Stimulated activated CD4-positive, alpha-beta T cell treated with anti-CD3 and anti-CD28 coated beads, Interleukin-12 subunit alpha, Interleukin-12 subunit beta, amount 100 ng/mL, for 4 hours (primary cell): ENCODE measurements at places on chromosomes 5 and 9.

DNA sequence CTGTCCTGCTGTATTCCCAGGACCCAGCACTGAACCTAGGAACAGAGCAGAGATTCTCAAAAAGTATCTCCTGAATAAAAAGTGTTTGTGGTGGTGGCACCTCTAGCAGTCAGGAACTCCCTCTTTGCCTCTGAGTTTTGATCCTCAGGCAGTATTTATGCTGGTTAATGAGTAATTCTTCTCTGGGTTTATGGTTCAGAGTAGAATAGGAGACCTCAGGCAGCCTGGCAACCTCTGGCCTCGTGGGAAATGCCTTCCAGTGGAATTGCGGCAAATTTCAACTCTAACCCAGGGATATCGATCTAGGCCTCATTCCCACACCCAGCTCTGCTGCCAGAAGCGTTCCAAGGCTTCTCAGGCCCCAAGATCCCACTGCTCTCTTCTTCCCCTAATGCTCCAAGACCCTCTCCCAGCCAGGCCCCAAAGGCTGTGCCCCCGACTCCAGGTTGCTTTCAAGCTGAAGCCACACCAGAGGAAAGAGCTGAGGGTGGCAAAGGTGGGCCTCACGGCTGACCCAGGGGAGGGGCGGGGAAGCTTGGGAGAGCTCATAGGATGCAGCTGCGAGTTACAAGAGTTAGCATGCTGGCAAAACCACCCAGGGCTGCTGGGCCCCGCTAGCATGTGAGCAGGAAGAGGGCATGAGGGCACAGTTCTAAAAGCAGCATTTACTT, 10.9 kb upstream of the HDHD3 start:
- no peak for DNase-seq

DNA sequence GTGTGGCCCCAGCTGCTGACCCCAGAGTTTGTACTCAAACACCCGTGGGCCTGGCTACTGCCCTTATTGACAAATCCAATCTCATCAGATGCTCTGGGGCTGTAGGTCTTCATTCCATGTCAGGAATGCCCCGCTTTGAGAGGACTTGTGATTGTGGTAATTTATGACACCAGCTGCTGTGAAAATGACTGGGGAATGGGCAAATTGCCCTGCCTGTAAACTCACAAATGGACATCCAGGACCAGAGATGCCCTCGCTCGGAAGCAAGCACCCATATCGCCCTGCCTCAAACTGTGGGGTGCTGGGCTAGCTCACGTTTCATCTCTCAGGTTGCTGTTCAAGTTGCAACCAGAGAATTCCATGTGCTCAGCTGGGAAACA, 225.9 kb upstream of the MAP3K1 start:
- DNase-seq = no peak

- DNase-seq = no peak
Measured at GRCh38 chr5:86442036-86442745, 175.6 kb upstream of the COX7C start.

DNA sequence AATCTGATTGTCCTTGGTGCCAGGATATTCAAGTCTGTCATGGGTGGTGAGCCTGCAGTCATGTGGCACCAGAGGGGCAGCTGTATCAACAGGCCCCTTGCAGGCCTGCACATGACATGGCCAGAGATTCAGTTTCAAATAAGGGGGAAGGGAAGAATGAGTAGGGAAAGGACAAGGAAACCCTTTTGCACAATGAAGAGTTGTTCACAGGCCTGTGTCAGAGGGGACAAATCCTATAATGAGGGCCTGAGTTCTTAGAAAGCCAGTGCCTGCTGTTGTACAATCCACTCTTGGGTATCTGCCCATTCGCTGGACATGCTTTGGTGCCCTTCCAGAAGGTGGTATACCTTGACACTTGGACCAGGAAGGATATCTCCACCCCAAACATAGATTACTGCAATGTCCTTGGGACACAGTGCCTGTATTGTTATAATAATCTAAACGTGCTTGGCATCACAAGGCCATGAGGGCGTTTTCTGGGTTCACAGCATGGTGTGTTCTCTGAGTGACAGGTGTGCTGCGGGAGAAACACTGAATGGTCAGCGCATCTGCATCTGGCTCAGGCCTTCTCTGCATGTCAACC, 1.9 kb upstream of the TMEM171 start:
- DNase-seq = no peak

- no peak for DNase-seq
Measured at GRCh38 chr9:73294336-73294735, 142.7 kb downstream of the ANXA1 start.

- no peak for DNase-seq
Measured at GRCh38 chr5:127702926-127703561, at the start of gene CCDC192. Gene CCDC192, plus strand, starts transcription at chr5:127703391. Its CDS starts 55 bp downstream, at chr5:127703446.

DNA sequence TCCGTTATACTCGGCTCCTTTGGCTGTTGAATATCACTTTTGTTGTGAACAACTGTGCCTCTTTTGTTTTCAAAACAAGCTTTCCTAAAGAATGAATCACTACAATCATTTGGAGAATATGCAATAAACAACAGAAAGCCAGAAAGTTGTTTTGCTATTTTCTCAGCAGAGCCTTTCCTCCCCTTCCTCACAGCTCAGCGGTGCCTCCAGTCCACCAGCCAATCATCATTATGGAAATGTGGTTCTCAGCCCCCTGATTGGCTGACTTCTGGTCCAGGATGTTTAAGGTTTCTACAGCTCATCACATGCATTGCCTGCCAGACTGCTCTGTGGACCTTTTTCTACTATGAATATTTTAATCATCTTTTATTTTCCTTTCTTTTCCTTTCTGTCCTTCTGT, 9.1 kb upstream of the ZNF608 start:
- no peak for DNase-seq

DNA sequence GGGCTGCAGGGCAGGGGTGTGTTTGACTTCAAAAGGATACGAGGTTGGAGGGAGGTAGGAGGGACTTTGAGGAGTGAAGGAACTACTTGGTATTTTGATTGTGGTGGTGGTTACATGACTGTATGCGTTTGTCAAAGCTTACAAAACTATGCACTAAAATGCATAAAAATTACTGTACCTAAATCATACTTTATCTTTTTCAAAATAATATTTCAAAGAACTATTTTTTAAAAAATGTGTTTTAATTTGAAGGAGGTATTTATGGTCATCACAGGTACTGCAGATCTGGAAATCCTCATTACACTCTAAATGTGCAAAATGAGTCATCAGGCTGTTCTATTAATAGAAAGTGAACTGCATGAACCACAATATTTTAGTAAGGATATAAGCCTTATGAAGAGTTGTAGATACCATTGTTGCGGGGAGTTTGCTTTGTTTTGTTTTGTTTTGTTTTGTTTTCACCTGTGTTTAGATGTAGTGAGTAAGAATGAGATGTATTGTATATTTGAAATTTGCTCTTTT, 116.9 kb downstream of the ARRDC3 start:
- no peak for DNase-seq

- DNase-seq = no peak
Measured at GRCh38 chr5:76099286-76099702, 16.1 kb downstream of the SV2C start.

DNA sequence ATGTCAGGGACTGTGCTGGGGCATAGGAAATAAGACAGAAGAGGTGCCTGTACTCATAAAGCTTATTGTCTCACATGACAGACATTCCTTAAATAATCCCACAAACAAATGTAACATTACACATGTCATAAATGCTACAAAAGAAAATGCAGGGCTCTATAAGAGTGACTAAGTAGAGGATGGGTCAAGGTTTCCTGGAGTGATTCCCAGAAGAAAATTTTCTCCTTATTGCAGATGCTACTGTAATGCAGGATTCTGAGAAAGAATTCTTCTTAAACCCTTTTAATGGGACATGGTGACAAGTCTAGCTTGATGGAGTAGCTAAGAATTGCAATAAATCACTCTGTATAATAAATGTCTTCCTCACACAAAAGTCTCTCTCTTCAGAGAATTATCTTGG, 55.7 kb downstream of the SH3TC2 start:
- no peak for DNase-seq

GRCh38 chr9:126703002-126703865, 89.5 kb downstream of the LMX1B start:
- no peak for DNase-seq

- no peak for DNase-seq
Measured at GRCh38 chr5:56610093-56610698, 205.2 kb upstream of the MAP3K1 start.

GRCh38 chr9:289121-289520, 74.5 kb downstream of the DOCK8 start:
- no peak for DNase-seq

GRCh38 chr5:96572864-96573512, 89.2 kb upstream of the CAST start:
- no peak for DNase-seq

- DNase-seq = no peak
Measured at GRCh38 chr5:77772729-77773128, 3.4 kb downstream of the TBCA start.

GRCh38 chr9:114300153-114300845, 22.6 kb upstream of the ORM1 start:
- no peak for DNase-seq

DNA sequence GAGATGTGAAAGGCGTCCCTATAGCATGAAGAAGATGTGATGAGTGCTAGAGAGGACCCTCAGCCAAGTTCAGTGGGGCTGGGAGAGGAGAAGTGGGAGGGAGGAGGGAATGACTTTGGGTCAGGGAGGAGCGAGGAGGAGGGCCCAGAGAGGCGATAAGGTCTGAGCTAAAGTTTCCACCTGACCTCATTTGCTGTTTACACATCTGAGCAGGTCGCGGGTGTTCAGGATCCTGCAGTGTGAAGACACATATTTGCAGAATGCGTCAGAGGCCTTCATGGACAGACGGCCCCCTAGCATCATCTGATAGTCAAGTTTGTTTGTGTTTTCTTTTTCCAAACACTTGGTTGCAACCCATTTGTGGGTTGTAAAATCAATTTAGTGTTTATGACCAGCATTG, 18.9 kb upstream of the IGFBPL1 start:
- DNase-seq = no peak

DNA sequence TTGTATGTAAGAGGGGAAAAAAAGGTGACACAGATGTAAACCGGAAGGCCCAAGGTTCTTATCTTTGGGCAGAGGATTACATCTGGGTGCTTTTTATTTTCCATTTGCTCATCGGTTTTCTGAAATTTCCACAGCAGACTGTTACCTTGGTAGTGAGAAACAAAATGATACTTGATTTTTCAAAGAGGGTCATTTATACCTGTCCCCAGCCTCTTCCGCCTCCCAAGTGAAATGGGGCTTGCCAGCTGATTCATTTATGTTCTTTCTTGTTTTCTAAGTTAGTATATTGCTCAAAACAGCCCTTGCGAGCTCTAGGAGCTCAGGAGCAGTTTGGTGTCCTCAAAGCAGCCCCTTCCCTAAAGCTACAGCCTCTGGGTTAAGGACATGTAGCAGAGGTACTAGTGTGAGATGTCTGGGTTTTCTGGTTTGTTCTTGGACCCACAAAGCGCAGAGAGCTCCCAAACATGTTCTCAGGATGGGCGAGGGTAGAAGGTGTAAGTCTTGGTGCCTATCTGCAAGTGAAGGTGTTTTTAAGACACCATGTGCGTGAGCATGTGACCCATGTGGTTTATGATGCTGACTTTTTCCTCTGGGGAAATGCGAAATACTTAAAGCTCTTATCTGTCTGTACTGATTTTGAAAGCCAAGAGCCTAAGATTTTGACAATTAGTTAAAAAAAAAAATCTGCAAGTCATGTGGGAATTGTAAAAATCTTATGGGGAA, 38.3 kb downstream of the DAPK1 start:
- no peak for DNase-seq

DNA sequence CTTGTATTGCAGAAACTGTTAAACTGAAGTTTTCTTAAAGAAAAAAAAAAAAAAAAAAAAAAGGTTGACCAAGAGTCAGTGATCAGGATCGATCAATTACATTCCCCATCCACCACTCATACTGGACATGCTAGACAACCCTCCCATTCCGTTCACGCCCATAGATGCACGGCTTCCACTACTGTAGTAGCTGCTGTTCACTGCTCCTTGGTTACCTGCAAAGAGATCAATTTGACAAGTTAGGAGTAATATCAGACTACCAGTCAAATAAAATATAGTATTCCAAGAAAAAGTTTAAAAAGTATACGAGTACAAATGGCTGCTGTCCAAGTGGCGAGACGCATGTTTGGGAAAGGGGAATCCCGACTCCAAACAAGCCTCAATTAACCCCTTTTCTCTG, 8.7 kb downstream of the HNRNPH1 start:
- DNase-seq = no peak

DNA sequence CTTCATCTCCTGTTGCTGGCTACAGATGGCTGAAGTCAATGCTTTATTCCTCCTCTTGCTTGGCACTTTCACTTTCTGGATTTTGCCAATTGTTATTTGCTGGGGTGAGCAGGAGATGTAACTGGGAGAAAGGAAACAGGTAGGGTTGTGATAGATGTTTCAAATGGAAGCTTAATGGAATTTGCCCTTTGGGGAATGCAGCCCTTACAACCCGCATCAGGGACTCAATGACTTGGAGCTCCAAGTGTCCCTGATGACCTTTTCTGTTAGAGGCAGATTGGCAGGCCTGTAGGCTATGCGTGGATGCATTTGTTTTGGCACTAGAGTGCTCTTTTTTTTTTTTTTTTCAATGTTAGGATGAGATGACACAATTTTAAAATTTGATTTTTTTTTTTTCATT, 219.9 kb upstream of the GLRA1 start:
- DNase-seq = no peak

DNA sequence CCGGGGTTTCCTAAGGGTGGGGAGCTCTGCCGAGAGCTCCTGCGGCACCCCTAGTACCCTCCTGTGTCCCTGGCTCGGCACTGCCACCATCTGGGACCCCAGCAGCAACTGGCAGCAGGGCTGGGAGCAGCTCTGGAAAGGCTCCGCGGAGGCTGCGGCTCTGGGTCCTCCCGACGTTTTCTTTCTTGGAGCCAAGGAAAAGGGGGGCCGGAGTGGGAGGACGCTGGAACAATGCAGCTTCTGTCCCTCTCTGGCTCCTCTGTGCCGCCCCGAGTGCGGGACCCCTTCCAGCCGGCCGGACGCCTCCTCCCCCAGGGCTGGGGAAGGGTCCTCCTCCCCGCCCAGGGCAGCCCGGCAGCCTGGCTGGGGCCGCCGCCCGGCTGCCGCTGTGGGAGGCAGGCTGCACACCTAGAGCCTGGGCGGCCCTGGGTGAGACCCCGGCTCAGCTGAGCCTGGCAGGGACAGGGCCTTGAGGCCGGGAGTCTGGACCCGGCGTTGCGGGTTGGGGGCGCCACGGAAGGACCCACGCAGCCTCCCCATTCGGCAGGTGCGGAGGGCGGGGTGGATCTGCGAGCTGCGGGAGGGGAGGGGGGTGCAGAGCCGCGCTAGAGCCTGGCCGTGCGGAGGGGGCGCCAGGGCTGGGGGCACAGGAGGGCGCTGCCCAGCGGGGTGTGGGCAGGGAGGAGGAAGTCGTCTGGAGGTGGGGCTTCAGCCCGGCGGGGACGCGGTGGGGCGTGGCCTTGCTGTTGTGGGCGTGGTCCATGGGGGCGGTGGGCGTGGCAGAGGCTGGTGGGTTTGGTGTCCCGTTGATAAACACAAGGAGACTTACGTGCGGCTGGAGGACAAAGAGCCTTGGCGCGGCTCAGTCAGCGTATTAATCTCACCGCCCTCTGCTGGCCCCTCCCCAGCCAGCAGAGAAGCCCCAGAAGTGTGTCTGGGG, 15.1 kb downstream of the GPSM1 start:
- peak; percentile 54 for DNase-seq

GRCh38 chr9:126198854-126199253, 127.8 kb upstream of the MVB12B start:
- DNase-seq = no peak

GRCh38 chr5:115961381-115962238, 665 bp upstream of the LVRN start:
- no peak for DNase-seq

GRCh38 chr5:54234304-54234933, 76.0 kb downstream of the ARL15 start:
- DNase-seq = no peak
